ENCODE measurements at places on chromosomes 1 and 21.

DNA sequence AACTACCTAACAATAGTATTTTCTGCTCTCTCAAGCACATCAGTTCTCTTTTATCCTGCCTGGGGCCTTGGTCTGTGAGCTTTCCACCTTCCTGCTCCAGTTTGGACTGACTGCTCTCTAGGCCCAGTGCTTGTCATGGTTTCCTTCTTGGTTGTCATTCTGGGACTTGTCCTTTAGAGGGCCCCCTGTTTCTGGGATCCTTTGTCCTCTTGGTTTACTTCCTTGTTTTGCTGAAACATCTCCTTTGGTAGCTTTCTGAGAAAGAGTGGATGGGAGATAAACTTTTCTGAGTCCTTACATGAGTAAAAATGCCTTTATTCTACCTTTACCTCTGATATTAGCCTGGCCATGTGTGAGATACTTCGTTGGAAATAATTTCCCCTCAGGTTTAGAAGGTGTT is 4.7 kb downstream of the SLC1A7 start:
- DNase-seq, result no peak

GRCh38 chr1:94805912-94806311 is 14.2 kb upstream of the SLC44A3 start:
- no peak for DNase-seq

DNA sequence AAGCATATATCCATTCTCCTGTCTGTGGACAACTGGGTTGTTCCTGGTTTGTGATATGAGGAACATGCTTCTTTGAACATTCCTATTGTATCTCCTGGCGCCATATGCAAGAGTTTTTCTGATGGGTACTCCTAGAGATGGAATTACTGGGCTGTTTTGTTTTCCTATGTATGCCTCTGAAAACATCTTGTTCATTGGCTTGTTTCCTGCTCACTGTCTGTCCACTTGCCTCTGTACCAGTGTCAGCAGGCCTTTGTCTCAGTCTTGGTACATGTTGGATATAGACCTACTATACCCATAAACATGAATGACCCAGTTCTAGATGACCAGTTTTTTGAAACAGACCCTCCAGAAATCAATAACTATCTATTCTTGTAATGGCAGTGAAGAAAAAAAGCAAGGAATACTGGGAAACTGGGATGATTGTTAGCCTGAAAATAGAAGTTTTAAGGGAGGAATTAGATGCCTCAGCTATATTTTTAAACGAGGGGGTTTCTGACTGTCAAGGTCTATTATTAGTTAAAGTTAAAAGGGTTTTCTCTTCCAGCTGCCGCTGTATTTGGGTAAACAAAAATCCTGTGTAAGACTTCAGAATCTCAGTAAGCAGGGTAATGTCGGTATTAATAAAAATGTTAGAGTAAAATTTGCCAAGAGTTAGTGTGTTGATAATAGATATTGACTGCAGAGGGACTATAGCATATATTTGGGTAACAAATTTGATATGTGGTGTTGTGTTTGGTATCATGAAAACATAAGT is 103.6 kb downstream of the RYR2 start:
- DNase-seq, result no peak

GRCh38 chr1:199243423-199244061 is 604.7 kb downstream of the PTPRC start:
- DNase-seq, result peak; percentile 15

GRCh38 chr1:198967566-198967965 is 328.7 kb downstream of the PTPRC start:
- DNase-seq, result no peak

GRCh38 chr1:3477241-3477995 is 23.0 kb downstream of the ARHGEF16 start:
- no peak for DNase-seq

DNA sequence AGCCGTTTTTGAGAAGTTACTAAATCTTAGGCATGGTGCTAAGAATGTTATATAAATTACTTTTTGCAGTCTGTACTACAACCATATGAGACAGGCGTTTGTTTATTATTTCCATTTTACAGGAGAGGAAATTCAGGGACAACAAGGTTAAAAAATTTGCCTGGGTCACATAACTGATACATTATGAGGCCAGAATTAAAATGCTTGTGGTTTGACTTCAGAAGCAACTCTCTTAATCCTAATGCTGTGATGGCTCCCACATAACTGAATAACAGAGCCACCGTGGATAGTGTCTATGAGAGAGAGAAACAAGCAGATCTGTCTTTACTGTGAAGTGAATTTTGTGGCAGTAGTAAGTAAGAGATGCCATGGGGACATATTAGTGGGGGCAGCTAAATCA is 184.9 kb downstream of the NCAM2 start:
- no peak for DNase-seq

GRCh38 chr1:220500372-220500771 is 27.6 kb upstream of the MARK1 start:
- no peak for DNase-seq

GRCh38 chr1:109094871-109095270 is 4.3 kb downstream of the TMEM167B start:
- no peak for DNase-seq

GRCh38 chr1:210715072-210715471 is 386.4 kb downstream of the HHAT start:
- DNase-seq, result no peak

GRCh38 chr1:234844479-234845031 is 234.6 kb upstream of the IRF2BP2 start:
- no peak for DNase-seq

DNA sequence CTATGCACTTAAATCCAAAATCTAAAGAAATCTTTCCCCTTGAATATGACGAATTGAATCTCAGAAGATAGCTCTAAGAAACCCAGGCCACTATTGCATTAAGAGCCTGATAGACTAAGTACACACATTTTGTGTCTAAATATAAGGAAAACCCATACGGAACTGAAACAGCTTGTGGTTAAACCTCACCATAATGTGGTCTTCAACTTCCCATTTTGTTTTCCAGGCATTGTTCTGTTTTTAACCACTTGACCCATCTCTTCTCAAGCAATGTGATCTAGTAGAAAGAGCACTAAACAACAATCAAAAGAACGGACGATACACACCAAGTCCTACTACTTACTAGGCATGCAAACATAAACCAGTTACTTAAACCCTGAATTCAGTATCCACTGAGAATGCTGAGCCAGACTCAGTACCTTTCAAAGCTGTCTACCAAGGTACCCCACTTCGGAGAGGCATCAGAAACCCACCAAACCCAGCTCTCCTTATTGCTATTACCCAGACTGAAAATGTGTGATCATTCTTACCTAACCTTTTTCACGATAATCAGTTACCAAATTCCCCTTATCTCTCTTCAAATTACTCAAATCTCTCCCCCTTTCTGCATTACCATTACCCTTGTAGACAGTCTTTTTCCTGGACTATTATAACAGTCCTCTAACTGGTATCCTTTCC is 12.8 kb downstream of the OTUD7B start:
- DNase-seq, result no peak
